ENCODE measurements at places on chromosomes 16 and 17. TPM values are rescaled to one million over a fixed set of nuclear protein-coding genes. Genes with fewer than 3 reads are reported as not detected.
A peak's percentile ranks its signal among the peaks of the same experiment; 100 is the strongest.

Gene CHP2
- total RNA-seq = not detected

Gene AGRP
- total RNA-seq = not detected

Gene GINS2
- total RNA-seq = 2.2 TPM

Gene ZG16
- total RNA-seq = not detected

Gene KRT27
- total RNA-seq = not detected

Gene PLXDC1
- total RNA-seq = 8.9 TPM

Gene SPN
- 0.07 TPM for total RNA-seq

Gene TEKT1
- not detected for total RNA-seq

Gene VMO1
- not detected for total RNA-seq

Gene ACOX1
- total RNA-seq = 61.3 TPM

Gene TMEM114
- total RNA-seq = not detected

Gene OMG
- not detected for total RNA-seq

- no peak for DNase-seq
Measured at GRCh38 chr17:54307351-54307750, 484.6 kb downstream of the KIF2B start.

GRCh38 chr17:59762049-59762823, 54.8 kb downstream of the VMP1 start:
- peak; percentile 93 for DNase-seq

- no peak for DNase-seq
Measured at GRCh38 chr17:72998343-72998742, 94.1 kb downstream of the SLC39A11 start.

DNA sequence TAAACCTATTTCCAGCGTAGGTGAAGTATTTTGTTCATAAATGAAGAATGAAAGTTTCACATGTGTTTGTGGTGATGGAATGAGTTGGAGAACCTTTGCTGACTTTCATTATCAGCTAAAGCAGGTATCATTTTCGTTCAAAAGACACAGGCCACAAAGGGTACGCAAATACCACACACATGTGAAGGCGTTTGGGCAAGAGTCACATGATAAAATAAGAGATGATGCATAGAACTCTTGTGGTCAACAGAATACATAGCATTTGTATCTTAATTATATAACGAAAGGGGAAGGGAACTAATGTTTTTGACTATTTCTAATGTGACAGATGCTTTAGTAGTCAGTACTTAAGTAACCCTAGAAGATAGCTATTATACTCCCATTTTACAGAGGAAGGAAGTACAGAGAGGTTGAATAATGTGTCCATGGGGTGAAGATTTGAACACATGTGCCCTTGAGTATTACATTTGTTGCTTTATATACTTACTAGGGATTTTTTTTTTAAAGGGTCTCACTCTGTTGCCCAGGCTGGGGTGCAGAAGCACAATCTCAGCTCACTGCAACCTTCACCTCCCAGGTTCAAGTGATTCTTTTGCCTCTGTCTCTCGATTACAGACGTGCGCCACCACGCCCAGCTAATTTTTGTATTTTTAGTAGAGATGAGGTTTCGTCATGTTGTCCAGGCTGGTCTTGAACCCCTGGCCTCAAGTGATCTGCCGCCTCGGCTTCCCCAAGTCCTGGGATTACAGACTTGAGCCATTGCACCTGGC, 4.8 kb downstream of the RPA1 start:
- DNase-seq = no peak

DNA sequence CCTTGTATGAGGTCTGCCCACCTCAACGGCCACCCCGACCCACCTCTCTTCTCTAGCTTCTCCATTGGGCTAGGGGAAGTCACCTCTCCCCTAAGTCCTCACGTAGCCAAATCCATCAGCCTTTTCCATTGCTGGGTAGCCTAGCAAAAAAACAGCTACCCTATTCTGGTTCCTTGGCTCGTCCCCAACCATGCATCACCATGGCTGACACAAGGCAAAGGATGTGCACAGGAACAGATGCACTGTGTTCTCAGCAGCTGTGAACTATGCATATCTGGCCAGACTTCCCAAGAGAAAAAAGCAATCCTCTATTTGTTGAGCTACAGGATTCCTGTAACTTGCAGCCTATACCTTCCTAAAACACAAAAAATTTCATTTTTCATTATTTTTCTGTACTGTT, 22.0 kb upstream of the FLCN start:
- DNase-seq = no peak

DNA sequence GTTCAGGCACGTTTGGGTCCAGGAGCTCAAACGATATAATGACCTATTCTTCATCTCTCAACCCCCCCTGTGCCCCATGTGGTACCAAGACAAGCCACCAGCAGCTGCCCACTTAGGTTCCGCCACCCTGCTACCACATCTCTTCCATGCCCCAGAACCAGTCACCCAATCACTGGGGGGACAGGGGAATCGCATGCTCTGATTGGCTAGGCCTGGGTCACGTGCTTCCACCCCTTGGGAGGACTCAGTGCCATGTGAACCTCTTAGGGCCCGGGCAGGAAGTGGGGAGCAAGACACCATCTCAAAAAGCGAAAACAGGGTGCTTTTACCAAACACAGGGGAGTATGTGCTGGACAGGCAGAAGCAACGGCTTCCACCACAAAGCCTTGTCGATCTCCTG, 91.3 kb downstream of the KATNIP start:
- DNase-seq = no peak

- DNase-seq = no peak
Measured at GRCh38 chr17:5263441-5263840, 18.6 kb upstream of the RABEP1 start.

GRCh38 chr16:67563708-67564468, 1.6 kb downstream of the CTCF start:
- DNase-seq = peak; percentile 62

GRCh38 chr16:69703638-69704037, 22.7 kb downstream of the NQO1 start:
- peak; percentile 55 for DNase-seq

DNA sequence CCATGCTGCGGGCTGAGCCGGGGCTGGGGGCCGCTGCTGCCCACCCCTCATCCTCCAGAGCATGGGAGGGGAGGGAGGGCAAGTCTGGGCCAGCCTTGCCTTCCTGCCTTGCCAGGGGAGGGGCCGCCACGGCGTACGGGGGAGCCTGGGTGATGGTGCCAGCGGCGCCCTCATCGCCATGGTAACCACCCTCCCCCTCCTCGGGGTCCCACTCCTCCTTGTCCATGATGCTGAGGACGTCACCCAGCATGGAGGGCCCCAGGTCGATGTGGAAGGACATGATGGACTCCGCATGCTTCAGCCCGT, 23.9 kb upstream of the CPSF4L start:
- no peak for DNase-seq

DNA sequence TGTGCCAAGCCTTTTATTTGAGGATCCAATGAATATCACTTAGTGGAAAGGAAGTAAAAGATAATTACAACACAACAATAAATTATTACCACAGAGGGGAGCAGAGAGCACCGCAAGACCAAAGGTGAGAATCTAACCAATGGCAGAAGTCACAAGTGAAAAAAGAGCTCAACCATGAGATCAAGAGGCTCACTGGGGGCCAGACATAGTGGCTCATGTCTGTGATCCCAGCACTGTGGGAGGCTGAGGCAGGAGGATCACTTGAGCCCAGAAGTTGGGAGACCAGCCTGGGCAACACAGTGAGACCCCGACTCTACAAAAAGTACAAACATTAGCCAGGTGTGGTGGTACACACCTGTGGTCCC, 17.7 kb downstream of the ANKRD11 start:
- no peak for DNase-seq

DNA sequence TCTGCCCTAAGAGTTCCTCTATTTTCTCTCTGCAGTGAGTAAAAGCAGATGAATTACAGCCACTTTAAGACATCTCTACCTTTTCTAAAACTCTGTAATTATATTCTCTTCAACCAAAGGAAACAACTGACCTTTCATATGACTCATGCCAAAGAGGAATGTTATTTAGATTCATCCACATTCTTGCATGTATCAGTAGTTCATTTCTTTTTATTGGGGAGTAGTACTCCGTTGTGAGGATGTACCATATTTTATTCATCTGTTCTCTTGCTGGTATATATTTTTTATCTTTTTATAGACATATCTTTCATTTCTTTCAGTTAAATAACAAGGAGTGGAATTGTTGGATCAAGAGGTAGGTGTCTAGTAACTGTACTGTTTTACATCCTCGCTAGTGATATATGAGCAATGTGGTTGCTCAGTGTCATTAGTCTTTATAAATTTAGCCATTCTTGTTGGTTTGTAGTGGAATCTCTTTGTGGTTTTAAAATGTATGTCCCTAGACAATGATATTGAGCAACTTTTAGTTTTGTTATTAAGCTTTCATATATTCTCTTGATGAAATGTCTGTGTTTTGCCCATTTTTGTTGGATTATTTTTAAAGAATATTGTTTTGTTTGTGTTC, 7.8 kb upstream of the MYH8 start:
- DNase-seq = peak; percentile 8

- DNase-seq = no peak
Measured at GRCh38 chr17:39777534-39778365, 40.0 kb downstream of the GRB7 start.

- DNase-seq = no peak
Measured at GRCh38 chr17:39332092-39332491, 69.3 kb downstream of the FBXL20 start.

DNA sequence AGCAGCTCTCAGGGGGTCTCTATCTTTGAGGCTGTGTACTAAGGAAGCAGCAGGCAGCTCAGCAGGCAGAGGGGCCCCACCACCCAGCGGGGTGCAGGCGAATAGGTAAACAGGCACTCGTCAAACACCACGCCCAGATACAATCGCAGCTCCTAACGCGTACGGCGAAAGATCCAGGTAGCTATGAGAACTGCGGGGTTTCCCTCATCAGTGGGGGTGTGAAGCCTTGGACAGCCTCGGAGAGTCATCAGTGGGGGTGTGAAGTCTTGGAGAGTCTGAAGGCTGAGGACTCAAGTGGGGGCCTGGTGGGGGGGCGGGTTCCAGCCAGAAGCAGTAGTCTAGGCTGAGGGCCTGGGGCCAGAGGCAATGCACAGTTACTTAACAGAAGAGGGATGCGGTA, 69.0 kb downstream of the RTN4RL1 start:
- DNase-seq = no peak

DNA sequence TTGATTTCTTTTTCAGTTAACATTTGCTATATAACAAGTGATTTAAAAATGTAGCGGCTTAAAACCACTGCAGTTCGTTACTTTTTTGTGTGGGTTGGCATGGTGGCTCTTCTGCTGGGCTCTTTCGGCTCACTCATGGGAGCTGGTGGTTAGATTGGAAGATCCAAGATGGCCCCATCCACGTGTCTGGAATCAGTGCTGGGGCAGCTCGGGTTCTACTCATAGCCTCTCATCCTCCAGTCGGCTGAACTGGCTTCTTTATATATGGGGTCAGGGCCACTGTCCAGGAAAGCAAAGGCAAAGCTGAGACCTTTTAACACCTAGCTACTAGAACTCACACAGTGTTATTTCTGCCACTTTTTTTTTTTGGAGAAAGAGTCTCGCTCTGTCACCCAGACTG, 73.8 kb downstream of the SNX29 start:
- DNase-seq = no peak

DNA sequence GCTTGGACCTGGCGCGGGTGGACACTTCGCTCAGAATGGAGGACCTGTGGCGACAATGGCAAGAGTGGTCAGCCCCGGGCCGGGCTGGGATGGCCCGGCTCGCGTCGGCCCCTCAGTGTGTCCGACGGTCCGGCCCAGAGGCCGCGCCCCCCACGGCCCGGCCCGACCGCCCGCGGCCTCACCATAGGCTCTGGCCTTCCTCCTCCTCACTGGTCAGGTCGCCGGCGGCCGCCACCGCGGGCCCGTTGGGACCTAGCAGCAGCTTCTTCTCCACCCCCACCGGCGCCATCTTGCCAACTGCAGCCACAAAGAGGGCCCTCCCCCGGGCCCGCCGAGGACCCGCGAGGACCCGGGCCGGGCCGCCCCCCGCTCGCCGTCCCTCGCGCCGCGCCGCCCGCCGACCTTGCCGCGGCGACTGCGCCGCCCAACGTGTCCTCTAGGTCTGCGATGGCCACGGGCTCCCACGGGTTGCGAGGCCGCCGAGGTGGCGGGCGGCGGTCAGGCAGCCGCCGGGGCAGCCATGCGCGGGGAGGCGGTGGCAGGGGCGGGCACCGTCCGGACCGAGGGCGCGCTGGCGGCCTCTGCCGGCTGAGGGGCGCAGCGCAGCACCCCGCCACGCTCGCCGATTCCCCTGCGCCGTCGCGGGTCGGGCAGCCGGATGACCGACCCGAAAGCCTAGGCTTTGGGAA, at the start of gene DYNC1LI2:
Gene DYNC1LI2 (minus strand): TSS at position 307 of the 689 bp plus-strand sequence. CDS start 18 bp downstream, at position 289.
- DNase-seq = peak; percentile 34

GRCh38 chr17:69356625-69357024, 29.7 kb upstream of the ABCA5 start:
- DNase-seq = no peak

- peak; percentile 74 for DNase-seq
Measured at GRCh38 chr16:81319221-81319912, 4.6 kb downstream of the GAN start.

DNA sequence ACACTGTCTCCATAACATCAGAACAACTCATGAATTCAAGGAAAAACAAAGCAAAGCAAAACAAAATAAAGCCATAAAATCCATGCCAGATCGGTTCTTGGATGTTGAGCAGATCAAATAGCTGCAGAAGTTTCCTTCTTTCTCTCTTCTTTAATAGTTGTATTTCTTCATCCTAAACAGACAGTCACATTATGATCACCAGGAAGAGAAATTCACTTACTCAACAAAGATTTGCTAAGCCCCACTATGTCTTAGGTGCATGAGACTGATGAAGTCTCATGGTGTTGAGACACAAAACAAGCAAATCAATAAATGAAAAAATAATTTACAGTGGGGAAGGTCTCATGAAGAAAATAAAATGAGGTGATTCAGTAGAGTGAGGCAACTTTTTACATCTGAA, 72.8 kb downstream of the WIPI1 start:
- DNase-seq = no peak

- no peak for DNase-seq
Measured at GRCh38 chr16:49834531-49835151, 21.3 kb downstream of the ZNF423 start.

DNA sequence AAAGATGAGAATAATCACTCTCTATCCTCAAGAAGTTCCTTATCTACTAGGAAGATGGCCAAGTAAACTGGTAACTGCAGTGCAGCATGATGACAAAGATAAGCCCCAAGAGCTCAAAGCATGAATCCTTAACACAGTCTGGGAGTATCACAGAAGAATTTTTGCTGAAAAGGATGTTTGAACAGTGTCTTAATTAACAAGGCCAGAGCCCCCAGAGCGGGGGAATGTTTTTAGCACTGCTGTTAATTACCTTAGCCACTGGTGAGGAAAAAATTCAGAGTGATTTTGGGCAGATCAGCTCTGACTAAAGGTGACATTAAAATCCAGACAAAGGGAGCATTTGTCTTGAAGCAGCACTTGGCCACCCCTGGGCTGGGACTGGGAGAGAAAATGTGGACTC, 30.1 kb downstream of the ADAMTS18 start:
- no peak for DNase-seq

DNA sequence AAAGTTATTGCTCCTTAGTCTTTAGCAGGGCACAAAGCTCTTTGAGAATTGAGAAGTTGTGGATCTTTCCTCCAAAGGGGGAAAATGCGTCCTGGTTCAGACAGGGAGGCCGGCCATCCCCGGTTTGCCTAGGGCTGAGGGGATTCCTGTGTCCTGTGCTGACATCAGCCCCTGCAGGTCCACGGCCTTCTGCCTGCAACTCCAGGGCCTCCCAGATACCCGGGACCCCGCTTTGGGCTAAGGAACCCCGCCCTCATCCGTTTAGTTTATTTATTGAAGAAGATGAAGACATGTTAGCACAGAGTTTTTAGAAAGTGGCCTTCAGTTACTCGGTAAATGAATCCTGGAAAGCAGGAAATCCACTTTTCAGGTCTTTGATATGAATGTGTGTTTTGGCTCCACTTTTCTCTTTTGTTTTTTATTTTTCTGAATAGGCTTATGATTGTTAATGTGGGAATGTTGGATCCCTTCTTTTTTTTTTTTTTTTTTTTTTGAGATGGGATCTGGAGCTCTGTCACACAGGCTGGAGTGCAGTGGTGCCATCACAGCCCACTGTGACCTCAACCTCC, 65.6 kb downstream of the CRISPLD2 start:
- DNase-seq = no peak

Measured in astrocyte (in vitro differentiated cells and primary cell).